Mesenteric fat pad (tissue), 1 donor: ENCODE measurements at places on chromosomes 5 and 9. TPM values are rescaled to one million over a fixed set of nuclear protein-coding genes. Genes with fewer than 3 reads are reported as not detected.

DNA sequence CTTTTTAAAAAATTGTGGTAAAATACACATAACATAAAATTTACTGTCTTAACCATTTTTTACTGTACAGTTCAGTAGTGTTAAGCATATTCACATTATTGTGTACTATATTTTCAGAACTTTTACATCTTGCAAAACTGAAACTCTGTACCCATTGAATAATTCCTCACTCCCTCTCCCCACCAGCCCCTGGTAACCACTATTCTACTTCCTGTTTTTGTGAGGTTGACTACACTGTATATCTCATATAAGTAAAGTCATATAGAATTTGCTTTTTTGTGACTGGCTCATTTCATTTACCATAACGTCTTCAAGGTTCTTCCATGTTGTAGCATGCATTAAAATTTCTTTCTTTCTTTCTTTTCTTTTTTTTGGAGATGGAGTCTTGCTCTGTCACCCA lies 87.0 kb downstream of the LNPEP start:
- DNase-seq: no peak

- DNase-seq: no peak
These were observed 39.7 kb downstream of the FABP6 start for GRCh38 chr5:160269017-160269416.

Gene GPR150
- 0.32 TPM for total RNA-seq

DNA sequence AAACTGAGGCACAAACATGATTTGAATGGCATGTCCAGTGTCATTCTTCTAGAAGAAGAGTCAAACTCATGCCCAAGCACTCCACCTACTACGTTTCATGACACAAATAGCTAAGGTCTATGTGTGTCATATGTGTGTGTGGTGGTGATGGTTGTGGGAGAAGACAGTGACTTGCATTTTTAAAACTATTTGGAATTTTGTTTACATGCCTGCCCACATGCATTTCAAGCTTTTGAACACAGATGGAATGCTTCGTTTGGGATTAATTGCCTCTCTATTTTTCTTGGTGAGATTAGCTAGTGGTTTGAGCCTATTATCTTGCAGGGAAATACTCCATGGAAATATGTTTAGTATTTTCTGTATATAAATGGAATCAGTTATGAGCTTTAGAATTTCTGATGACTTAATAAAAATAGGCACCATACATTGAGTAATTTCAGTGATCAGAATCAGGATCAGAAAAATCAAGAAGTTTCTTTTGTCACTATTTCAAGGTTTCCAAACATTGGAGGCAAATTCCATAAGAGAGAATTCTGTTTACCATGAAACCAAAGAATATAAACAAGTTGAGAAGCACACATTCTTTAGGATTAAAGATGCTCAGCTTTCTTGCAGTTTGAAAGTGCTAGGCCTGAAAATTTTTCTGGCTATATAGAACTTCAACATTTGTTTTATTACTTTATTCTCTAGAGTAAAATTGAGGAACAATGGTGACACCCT lies 260.3 kb upstream of the SEMA6A start:
- DNase-seq: no peak

- DNase-seq: no peak
These were observed 46.7 kb upstream of the CER1 start for GRCh38 chr9:14769230-14769571.

GRCh38 chr9:94920420-94921091 lies 194.1 kb downstream of the AOPEP start:
- DNase-seq: peak; percentile 79

DNA sequence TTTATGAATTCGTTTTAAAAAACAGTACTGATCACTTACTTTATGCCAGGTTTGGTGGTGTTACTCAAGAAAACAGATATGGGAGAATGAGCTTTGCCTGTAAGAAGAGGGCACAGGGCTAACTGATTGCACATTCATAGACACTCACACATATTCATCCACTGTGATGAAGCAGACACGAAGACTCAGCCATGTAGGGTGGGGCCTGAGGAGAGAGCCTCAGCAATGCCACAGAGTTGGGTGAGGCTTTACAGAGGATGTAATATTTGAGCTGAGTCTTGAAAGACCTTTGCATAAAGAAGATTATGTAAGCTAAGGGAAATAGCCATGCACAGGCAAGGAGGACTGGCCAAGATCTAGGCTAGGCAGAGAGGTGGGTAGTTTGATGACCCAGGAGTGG lies 472.8 kb downstream of the PSAT1 start:
- DNase-seq: no peak

GRCh38 chr9:108850293-108850897 lies 5.4 kb downstream of the ACTL7B start:
- no peak for DNase-seq

- DNase-seq: peak; percentile 49
These were observed 31.9 kb downstream of the ANKRD33B start for GRCh38 chr5:10595672-10596309.

DNA sequence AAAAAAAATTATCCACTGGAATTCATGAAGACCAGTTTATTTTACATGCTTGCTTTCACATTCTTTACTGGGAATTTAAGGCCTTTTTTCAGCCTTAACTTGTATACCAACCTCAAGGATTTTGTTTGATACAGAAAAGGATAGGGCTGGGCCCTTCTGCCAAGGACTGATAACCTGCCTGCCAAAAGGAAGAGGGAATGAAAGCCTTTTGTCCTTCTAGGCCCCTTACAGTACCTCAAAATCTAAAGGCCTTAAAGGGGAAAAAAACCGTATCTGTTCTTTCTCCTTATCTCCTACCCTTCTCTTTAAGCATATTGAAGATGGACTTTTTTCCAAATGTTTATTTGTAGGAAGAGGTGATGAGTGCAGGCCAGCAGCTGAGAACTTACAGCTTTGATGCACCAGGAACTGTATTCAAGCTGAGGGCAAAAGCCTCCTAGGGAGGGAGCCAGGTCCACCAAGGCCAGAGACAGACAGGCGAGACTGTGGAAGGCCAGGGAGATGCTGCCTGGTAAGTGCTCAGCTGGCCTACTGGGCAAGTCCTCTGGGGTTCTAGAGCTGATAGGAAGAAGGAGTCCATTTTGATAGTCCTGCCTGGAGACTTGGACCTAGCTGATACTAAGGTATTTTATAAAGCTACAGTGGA lies 31.8 kb downstream of the FAXDC2 start:
- no peak for DNase-seq

DNA sequence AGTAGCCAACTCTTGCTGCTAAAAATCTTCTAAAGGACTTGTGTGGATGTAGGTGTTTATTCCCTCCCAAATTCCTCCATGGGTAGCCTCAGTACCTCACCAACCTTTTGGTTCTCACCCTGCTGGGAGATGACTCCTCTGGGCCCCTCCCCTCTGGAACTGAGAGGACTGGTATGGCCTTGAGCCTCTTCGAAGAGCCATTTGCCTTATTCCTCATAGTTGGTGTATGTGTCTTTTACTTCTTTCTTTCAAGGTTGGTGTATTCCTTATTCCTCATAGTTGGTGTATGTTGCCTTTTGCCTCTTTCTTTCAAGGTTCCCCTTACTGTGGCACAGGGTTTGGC lies 48.3 kb downstream of the GNAQ start:
- no peak for DNase-seq

Gene C7
- total RNA-seq: 326 TPM

Gene NFX1
- 39.1 TPM for total RNA-seq

- no peak for DNase-seq
These were observed 36.3 kb downstream of the CAPSL start for GRCh38 chr5:35902046-35902672.

DNA sequence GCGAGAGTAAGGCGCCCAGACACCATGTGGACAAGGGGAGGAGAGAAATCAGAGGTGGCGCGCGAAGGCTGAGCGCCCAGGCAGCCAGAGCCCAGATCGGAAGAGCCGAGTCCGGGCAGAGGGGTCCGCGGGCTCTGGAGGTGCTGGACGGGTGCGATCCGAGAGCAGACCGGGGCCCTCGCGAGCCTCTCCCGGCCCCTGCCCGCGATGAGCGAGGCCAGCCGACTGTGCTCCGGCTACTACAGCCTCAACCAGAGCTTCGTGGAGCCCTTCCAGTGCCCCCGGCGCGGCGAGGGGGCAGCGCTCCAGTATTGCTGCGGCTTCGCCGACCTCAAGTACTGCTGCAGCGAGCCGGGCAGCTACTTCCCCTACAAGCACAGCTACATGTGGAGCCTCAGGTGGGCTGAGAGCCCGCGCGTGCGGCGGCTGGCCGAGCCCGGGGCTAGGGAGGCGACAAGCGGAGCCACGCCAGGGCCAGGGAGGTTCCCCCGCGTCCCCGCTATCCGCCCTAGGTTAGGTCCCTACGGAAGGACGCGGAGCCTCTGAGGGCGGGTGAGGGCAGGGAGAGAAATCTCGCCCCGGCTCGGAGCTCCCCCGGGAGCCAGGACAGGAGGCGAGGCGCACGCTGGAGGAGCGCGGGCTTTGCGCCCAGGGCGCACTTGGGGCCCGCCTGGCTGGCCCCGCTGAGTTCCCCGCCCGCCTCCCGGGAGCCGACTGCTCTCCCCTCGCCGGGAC lies at the start of gene SHISAL2B:
Gene SHISAL2B (plus strand): TSS at position 87 of the 735 bp plus-strand sequence. CDS start 121 bp downstream, at position 208.
- no peak for DNase-seq

DNA sequence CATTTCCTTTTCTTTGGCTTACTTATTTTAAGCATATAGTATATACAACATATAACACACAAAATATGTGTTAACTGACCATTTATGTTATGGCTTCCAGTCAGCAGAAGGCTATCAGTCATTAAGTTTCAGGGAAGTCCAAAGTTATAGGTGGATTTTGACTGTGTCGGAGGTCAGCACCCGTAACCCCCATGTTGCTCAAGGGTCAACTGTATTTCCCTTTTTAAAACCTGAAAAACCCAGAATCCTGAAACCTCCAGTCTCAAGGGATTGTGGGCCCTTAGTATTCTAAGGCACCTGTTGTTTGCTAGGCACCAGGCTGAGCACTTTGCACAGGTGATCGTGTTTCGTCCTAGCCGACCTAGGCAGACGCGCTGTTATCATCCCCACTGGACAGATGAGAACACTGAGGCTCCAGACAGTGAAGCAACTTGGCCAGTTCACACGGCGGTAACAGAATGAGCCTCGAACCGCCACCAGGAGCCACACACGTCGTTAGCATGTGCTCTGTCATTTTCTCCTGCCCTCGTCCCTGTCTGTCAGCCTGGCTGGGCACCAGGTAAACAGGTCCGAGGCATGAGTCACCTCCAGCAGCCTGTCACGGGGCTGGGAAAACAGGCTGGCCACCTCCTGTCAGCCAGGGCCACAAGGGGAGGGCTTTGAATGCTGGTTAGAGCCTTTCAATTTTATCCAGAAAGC lies 39.9 kb downstream of the DUSP1 start:
- DNase-seq: no peak

Gene C9orf50
- total RNA-seq: not detected

GRCh38 chr5:5335700-5336264 lies 86.7 kb upstream of the ICE1 start:
- no peak for DNase-seq

DNA sequence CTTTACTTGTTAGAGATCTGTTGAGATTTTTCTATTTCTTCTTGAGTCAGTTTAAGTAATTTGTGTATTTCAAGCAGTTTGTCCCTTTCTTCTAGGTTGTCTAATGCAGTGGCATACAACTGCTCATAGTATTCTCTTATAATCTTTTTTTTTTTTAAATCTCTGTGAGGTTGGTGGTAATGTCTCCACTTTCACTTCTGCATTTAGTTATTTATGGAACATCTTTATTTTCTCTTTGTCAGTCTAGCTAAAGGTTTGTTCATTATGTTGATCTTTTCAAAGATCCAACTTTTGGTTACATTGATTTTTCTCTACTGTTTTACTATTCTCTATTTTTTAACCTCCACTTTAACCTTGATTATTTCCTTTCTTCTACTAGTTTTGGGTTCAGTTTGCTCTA lies 13.8 kb downstream of the FOXE1 start:
- no peak for DNase-seq

Gene MCC
- total RNA-seq: 25.2 TPM

DNA sequence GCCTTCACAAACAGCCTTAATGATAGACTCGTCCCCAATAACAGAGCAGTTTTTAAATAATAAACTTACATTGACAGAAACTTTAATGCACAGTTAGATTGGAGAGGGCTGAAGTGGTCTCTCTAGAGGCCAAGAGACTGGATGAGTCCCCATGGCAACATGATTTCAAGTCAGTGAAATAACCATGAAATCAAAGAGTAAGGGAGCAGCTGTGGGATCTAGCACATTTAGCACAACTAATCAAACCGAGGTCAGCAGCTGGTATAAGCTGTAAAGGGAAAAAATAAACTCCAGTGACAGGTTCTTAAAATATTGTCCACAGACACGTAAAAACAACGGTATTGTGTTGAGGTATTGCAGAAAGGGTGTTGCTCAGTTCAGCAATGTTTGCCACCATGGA lies 916.6 kb downstream of the DNAH5 start:
- DNase-seq: no peak

Gene CDC25C
- not detected for total RNA-seq

Gene PTPRD
- 18.0 TPM for total RNA-seq

GRCh38 chr9:13575558-13575957 lies 296.1 kb upstream of the MPDZ start:
- DNase-seq: no peak

Gene PCDHGC3
- 46.8 TPM for total RNA-seq

GRCh38 chr9:98317134-98317857 lies 61.8 kb upstream of the TBC1D2 start:
- peak; percentile 81 for DNase-seq

- DNase-seq: no peak
These were observed 98.4 kb downstream of the COX7C start for GRCh38 chr5:86716121-86716520.

Gene TCF7
- 3.9 TPM for total RNA-seq

Gene PCA3
- not detected for total RNA-seq

DNA sequence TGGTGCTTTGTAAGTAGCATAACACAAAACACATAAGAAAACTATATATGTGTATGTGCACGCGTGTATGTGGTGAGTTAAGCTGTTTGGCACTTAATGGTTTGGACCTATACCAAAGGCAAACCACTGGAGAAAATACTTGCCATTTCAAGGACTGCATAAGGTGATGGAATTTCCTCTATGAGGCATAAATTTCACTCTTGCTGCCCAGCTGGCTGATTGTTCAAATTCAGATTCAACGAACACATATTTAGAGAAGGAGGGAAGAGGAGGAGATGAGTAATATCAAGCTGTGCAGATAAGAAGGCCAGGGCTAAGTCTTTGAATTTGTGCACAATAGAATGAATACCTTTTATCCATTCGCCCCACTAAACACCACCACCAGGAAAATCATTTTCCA lies 470.6 kb upstream of the MPDZ start:
- DNase-seq: no peak

DNA sequence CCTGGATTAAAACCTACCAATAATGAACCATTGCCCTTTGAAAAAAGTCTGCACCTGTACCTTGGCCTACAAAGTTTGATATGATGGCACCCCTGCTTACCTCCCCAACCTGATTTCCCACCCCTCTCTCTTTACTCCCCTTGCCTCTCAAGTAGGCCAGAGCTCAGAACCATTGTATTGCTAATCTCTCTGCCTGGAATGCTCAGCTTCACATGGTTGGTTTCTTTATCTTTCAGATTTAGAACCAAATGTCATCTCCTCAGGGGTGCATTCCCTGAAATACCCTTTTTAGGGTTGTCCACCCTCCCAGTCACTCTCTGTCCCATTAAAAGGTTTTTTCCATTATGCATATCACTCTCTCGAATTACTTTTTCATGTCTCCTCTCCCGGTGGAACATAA lies 116.6 kb upstream of the VCAN start:
- no peak for DNase-seq

GRCh38 chr5:83857341-83857740 lies 136.7 kb upstream of the HAPLN1 start:
- DNase-seq: no peak
